ENCODE measurements at places on chromosomes 2 and 18.

DNA sequence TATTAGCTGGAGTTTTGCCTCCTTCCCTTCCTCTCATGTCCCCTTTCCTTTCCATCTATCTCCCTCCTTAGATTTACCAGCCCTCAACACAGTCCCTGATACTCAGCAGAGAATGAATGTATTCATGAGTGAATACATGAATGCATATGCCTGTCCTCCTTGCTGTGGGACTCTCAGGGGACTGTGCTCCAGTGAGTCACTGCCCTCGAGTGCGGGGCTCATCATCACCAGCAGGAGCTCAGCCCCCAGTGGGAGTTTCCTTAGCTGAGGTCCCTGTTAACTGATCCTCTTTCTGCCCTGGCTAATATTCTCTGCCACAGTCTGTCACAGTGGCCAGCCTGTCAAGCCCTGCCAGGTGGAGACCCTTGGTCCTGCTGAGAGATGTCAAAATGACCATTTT is 104.9 kb upstream of the LHCGR start:
- no peak for DNase-seq

DNA sequence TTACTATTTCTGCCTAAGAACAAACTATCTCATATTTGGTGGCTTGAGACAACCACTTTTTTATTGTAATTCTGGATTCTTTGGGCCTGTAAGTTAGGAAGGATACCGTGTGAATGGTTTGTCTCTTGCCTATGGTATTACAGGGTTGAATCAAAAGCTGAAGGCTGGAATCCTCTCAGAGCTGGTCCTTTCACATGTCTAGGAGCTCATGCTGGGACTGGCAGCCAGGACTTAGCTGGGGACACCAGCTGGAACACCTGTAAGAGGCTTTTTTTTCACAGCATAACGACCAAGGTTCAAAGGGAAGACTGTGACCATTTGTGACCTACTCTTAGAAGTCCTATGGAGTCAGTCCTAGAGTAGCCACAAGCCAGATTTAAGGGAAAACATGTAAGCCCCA is 226.3 kb downstream of the ZNF804A start:
- DNase-seq = no peak

- no peak for DNase-seq
Observed at GRCh38 chr2:23685181-23685580, 241.7 kb downstream of the ATAD2B start.

DNA sequence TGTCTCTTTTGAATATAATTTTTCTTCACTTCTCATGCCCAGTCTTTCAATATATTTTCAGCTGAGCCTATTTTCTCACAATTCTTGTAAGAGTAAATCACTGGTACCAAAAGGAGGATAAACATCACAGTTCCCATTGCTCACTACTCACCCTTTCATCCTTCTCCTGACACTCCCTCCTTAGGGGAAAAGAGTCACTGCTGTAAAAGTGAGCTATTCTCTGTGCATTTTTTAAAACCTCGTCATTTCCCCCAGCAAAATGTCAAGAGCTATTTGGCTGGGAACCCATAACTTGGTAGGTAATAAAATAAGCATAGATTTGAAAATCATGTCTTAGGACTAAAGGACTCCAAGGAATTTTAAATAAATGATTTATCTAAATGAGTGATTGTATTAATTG is 340.1 kb upstream of the GYPC start:
- no peak for DNase-seq

- no peak for DNase-seq
Observed at GRCh38 chr18:79890674-79891073, 60.8 kb downstream of the SLC66A2 start.

- DNase-seq = no peak
Observed at GRCh38 chr2:232465061-232465460, 9.1 kb downstream of the ALPI start.

DNA sequence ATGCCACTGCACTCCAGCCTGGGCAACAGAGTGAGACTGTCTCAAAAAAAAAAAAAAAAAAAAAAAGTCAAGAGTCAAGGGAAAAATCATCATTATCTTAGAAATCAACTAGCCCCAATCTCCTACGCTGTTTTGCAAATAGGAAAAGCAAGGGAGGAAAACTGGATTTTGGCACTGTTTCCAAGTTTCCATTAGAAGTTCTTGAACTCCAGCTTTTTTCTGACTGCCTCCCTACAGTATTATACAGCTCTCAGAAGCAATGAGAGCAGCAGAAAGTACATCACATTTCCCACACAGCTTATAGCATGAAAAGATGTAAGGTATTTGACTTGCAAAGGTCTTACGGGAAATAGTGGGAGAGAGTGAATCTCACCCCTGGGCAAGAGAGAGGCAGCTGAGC is 127.8 kb downstream of the OSR1 start:
- no peak for DNase-seq

DNA sequence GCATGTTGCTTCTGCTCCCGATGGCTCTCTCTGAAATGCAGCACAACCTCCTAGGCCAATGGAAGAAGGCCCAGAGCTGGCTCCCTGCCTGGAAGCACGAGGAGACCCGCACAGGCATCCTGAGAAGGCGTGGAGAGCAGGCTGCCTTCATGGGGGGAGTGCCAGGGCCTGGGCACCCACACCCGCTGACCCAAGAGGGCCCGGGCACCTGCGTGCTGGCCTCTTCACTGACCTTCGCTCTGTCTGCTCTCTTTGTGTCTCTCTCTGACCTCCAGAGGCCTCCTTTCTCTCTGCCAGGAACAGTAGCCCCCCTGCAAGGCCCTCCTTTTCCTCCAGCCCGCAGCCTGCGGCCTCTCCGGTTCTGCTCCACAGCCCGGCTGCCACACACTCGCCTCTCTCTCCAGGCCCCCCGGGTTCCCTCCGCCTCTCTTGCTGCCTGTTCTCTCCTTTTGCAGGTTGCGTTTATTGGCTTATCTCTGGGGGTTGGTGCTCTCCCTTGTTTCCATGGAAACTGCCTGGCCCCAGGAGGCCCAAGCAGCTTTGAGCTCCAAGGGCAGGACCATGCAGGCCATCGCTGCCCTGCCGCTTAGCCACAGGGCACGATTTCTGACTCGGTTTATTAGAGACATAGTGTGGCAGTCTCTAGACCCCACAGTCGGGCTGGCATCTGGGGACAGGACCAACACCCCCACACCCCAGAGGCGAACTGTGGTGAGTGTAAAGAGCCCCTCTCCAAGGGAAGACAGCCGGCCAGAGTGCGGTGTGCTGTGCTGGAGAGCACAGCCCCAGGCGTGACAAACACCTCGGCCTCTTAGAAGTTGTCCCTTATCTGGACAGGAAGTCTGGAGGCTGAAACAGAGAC is 1.7 kb downstream of the MZT2B start:
- no peak for DNase-seq

DNA sequence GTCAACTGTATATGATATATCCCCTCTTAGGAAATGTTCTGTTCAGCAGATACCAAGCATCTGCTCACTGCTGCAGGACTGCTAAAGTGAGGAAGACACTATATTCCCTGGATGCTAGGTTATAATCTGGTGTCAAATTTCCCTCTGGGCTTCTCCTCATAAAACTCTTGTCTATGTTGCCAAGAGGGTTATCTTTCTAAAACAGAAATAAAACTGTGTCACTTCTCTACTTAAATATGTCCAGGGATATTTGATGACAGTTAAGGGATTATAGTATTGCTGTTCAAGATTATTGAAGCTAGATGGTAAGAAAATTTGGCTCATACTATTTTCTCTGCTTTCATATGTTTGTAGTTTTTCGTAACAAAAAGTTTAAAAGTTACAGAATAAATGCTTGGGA is 30.5 kb upstream of the SNRNP27 start:
- DNase-seq = no peak

DNA sequence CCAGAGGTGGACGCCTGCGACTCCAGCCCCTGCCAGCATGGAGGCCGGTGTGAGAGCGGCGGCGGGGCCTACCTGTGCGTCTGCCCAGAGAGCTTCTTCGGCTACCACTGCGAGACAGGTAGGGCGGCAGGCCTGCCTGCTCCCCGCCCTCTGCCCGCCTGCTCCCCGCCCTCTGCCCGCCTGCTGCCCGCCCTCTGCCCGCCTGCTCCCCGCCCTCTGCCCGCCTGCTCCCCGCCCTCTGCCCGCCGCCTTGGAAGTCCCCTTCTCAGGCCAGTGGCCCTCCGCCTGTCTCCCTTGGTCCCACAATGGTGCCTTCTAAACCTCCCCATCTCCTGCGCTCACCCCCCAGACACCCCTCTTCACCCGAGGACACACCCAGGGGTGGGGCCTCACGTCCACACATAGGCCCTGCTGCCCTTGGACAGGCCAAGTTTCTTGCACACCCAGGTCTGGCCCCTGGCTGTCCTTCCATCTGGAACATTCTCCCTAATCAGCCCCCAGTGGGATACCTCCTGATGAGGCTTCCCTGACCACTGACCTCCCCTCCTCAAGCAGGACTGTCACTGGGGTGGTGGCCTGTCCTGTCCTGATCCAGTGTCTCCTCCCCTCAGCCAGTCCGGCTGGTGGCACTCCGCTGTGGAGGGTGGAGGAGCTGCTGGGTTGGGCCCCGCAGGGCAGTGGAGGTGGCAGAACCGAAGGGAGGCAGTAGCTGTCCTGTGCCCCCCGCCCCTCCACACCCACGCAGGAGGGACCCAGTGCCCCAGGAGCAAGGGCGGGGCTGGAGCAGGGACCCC is 37.9 kb downstream of the MTERF4 start:
- no peak for DNase-seq

GRCh38 chr2:19046986-19047780 is 311.2 kb downstream of the OSR1 start:
- no peak for DNase-seq

Data from substantia nigra (tissue), 51 donors.